Calu3 (cell line): ENCODE measurements at places on chromosomes 5 and 9.
A peak's percentile ranks its signal among the peaks of the same experiment; 100 is the strongest.

GRCh38 chr5:135073761-135074345 lies 39.8 kb upstream of the PITX1 start:
- no peak for DNase-seq

DNA sequence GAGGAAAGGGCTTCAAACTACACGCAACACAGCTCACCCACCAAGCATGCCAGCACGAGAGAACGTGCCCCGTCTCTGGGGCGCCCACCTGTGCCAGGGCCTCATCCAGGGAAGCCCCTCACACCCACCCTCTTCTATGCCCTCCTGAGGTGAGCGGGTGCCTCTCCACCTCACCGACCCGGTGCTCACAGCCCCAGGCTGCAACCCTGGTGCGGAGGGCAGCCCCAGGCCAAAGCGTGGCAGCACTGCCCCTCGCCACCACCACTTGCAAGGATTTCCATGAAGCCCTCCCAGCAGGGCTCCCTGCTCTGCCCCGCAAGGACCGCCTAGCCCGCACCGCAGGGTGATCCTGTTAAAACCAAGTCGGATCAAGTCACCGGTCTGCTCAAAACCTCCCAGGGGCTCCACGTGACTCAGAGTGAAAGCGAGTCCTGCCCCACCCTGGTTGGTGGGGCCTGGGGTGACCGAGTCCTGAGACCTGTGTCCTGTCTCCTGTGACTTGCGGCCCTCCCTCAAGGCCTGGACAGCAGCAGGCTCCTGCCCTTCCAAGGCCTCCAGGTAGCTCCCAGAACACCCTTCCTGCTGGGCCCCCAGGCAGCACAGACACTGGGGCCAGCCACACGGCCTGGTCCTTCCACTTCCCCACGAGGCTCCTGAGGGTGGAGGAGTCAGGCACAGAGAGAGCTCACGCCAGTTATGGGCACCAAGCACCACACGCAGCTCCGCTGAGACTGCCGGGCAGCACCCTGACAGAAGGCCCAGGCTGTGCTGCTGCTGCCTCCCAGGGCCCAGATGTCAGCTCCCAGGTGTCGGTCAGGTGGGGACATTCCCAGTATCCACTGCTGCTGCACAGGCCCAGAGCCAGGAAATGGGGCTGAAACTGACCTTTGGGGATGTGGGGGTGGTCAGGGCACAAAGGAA lies 12.7 kb downstream of the BRD3 start:
- DNase-seq: no peak

DNA sequence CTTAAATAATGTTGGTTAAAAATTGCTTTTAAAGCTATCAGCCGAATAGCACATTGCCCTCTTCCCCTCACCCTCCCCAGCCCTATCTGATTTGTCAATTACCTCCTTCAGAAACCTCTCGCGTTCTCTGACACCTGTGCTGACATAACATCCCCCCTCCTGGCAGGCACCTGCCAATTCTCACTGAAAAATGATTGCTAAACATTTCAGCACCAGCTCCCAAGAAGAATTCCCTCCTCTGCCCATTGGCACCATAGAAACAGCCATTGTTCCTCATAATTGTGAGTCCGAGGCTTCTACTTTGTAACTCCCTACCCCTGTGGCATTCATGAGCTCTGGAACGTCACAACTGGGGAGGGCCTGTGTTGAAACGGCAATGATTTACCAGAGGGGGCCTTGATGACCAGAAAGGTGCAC lies 20.2 kb downstream of the CDH6 start:
- no peak for DNase-seq

DNA sequence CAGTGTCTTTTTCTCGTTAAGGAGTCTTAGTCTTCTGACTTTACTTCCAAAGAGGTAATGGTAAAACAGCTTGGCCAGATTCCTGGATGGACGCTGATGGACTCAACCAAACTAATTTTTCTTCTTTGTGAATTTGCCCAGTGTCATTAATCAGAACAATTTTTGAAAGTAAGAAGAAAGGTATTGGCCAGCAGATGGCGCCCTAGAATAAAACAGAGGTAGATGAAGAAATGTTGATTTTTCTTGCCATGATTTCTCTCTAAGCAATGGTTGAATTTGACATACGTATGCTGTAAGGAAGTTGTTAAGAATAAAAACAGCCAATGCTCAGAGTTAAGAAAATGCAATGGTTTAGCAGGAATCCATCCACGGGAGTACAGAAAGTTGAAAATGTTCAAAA lies 500.0 kb downstream of the DIRAS2 start:
- DNase-seq: peak; percentile 44

- no peak for DNase-seq
These were observed 151.2 kb downstream of the ZDHHC21 start for GRCh38 chr9:14542071-14542470.
